ENCODE measurements at places on chromosomes 12 and 14.

DNA sequence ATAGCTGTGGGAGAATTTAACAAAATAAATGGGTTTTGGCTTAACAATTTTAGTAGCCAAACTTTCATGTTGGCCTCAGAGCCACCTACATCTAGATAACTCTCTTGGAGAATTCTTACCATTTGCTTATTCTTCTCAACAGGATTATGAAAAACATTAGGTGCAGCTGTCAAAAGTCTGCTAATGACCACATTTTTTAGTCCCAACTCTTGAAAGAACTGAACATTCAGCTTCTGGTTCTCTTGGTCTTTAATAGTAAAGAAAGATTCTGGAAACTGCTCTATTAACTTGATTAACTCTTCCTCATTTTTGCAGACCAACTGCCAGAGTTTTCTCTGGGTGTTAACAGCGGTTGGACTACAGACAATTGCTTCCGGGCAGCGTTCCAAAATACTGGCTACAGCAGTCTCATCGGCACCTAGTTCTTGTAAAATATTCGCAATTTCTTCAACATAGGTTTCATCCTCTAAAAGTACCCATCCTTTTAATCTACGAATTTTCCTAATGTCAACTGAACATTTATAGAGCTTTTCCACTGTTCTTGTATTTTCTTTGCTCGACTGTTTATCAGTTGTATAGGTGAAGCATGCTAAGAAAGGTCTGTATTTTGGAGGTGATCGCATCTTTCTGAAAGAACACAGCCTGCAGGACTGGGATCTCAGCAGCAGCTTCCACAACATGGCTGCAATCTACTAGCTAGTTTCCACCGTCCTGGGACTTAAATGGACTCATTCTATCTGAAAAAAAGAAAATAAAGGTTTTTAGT, 8.7 kb downstream of the MTERF2 start:
- ATAC-seq, result no peak

GRCh38 chr12:88633312-88633711, 53.0 kb upstream of the KITLG start:
- ATAC-seq, result no peak

DNA sequence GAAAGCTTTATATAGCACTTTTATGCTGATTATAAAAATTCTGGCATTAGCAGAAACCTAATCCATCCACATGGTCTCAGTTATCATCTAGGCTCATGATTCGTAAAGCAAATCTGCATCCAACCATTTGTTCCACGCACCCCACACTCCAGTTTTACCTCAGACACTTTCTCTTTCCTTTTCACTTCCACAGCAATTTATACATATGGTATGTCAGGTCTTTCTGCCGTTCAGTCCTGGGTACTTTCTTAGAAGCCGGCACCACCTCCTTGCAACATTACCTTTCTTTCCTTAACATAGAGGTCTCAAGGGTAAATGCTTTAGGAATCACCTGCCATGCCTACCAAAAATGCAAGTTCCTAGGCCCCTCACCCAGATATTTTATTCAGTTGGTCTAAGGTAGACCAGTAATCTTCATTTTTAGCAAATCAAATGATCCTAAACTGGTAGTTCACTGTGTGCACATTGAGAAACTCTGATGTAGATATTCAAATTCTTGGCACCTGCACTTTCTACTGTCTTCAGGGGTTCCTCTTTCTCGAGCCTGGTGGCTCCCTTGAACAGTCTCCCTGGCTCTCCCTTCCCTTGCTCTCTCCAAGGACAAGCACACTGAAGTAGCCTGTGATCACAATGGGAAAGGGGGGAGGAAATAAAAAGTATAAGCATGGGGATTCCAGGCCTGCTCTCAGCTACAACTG, 2.8 kb upstream of the KRAS start:
- ATAC-seq, result no peak

DNA sequence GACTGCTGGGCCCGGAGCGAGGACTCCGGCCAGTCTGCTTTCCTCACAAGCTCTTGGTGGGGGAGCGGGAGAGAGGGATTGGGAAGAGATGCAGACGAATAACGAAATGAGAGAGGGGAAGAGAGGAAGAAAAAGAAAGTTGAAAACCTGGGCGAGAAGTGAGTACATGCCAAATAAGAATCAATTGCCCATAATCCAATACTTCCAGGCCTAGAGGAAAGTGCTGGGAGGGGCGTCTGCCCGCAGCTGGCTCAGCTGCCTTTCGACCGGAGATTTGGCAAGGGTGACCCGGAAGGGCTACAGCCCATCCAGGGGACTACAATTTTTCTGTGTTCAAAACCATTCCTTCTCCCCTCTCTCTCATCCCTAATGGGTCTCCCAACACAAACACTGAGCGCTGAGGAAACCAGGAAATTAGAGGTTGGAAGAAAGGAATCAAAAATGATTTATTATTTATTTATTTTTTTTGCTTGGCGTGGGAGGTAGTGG, 4.9 kb downstream of the NKX2-1 start:
- no peak for ATAC-seq

GRCh38 chr12:23415180-23415579, 534.3 kb downstream of the SOX5 start:
- no peak for ATAC-seq

Measured in esophagus mucosa (tissue), 1 donor.